Aorta (tissue), 5 donors: ENCODE measurements at places on chromosomes 7 and 10. TPM values are rescaled to one million over a fixed set of nuclear protein-coding genes. Genes with fewer than 3 reads are reported as not detected.

DNA sequence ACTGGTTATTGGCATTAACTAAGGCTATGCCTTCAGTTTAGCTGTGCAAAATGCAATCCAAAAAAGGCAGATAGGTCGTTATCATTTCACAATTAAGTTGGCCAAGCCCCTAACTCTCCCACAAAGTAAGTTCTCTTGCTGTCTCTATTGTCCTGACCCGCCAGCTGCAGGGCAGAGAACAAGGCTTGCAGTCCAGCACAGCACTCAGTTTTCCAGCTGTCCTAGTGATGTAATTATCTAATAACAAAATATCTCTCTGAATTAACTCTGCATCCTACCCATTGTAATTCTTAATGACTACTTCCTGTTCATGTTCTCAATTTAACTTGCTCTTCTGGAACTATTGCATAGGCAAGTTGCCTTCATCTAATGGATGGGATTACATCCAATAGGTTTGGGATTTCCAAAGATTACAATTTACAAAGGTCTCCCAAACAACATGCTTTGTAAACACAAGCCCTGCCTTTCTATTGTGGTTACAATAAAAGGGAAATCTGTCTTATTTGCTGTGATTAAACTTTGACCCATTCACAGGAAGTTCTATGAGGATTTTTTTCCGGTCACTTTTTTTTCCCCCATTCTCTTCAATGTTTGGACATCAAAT is 55.2 kb downstream of the CDK6 start:
- no peak for DNase-seq

DNA sequence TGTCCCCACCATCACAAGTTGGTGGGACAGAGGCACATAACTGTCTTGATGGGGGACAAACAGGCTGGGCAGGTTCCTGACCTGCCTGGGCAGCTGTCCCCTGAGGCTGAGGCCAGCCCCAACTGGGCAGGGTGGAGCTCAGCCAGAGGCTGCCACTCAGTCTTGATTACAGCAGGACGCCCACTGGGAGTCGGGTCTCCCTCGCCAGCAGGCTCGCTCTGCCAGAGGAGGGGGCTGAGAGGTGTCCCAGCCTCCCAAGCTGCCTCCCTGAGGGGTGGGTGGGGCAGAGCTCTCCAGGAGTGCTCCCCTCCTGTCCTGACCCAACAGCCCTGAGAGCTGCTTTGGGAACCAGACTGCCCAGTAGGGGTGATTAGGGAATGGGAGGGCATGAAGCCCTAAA is 1.8 kb upstream of the CAMK2G start:
- DNase-seq: no peak

DNA sequence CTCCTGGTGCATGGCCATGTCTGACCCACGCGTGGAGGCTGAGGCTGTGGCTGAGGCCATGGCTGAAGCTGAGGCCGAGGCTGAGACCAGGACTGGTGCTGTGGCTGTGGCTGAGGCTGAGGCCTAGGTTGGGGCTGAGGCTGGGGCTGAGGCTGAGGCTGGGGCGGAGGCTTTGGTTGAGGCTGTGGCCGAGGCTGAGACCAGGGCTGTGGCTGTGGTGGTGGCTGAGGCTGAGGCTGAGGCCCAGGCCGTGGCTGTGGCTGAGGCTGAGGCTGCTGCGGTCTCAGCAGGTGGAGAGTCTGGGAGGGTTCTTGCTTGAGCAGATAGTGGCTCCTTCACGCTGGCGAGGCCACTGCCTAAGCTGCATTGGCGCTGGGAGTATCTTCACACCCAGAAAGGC is 76.4 kb downstream of the WDR37 start:
- no peak for DNase-seq

DNA sequence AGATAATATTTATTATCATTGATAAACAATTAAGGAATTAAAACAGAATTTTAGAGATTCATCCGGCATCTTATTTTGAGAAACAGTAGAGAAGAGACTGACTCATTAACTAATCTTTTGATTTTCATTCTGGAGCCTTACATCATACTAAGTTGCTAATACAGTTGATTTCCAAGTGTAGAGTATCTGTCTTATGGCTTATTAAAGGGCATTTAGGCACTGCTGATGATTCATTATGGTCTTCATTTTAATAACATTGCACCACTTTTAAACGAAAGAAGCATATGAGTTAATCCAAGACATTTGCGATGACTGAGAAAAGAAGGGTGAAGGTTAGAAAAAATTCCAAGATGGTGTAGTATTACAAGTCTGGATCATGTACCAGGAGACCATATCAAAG is 186.0 kb upstream of the CACNA2D1 start:
- DNase-seq: no peak

Gene LIPJ
- total RNA-seq: not detected

Gene EN2
- not detected for total RNA-seq

- DNase-seq: no peak
Measured at GRCh38 chr7:134395604-134396003, 63.3 kb downstream of the AKR1B1 start.

DNA sequence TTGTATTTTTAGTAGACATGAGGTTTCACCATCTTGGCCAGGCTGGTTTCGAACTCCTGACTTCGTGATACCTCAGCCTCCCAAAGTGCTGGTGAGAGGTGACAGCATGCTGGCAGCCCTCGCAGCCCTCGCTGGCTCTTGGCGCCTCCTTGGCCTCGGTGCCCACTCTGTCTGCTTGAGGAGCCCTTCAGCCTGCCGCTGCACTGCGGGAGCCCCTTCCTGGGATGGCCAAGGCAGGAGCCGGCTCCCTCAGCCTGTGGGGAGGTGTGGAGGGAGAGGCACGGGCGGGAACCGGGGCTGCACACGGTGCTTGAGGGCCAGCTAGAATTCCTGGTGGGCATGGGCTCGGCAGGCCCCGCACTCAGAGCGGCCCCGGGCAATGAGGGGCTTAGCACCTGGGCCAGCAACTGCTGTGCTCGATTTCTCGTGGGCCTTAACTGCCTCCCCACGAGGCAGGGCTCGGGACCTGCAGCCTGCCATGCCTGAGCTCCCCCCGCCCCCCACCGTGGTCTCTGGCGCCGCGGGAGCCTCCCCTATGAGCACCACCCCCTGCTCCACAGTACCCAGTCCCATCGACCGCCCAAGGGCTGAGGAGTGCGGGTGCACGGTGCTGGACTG is 96.5 kb upstream of the RHOBTB1 start:
- DNase-seq: no peak

GRCh38 chr10:21732067-21732772 is 198.2 kb downstream of the MLLT10 start:
- peak; percentile 58 for DNase-seq

Gene ACSM6
- 0.99 TPM for total RNA-seq

- DNase-seq: no peak
Measured at GRCh38 chr10:93269281-93269680, 195.6 kb downstream of the CYP26A1 start.

Gene CALHM3
- not detected for total RNA-seq

- DNase-seq: no peak
Measured at GRCh38 chr10:58773341-58773740, 260.7 kb downstream of the BICC1 start.

DNA sequence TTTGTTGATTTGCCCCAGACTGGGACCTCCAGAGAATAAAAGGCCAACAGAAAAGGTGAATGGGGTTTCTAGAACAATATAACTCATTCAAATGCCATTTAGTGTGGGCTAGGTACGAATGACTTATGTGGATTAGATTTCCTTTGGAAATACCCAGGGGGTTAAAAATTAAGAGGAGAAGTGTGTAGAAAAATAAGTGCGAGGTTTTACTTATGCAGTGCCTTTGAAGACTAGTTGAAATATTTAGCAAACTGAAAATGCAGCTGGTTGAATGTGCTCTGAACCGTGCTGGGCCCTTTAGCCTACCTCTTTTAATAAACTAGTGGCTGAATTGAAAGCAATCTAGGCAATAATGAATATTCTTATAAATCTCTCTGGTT is 180.6 kb downstream of the LRMDA start:
- DNase-seq: no peak

DNA sequence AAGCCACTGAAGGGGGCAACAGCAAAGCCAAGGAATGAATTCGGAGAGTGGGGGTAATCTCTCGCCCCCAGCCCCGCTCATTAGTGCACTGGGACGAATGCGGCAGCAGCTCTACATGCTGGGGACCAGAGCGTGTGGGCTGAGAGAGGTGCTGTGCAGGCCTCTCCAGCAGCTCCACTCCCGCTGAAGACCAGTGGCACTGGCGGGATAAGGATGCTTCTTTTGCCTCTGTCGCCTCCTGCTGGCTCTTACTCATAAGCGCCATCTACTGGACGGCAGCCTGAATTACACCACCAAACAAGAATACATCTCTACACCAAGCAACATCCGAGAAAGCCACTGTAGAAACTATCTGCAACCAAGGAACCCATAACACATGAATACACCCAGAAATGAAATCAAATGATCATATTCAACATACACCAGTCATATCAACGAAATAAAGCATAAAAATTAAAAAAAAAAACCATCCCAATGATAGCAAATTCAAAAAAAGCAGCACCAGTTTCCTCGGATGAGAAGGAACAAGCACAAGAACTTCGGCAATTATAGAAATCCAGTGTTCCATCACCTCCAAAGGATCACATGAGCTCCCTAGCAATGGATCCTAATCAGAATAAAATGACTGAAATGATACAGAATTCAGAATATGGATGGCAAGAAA is 79.0 kb upstream of the TMEM168 start:
- DNase-seq: no peak

Gene ERVW-1
- total RNA-seq: not detected

GRCh38 chr7:151400626-151401315 is 9.1 kb downstream of the WDR86 start:
- no peak for DNase-seq

DNA sequence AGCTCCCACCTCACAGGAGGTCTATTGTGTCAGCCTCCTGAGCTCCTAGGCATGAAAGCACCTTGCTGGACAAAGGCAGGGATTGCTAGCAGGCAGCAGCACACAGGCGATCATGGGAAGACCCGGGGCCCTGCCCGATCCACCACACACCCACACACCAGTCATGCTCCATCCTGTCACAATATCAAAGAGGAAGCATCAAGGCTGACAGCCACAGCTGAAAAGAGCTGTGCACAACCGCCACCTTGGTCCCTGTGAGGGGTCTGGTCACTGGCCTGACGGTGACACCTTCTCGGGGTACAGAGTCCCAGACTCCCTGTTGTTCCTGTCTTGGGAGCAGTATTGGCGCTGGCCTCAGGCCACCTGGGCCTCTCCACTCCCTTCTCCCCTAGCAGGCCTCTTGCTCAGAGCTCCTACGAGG is 89.7 kb upstream of the RET start:
- no peak for DNase-seq

Gene C10orf62
- total RNA-seq: 0.29 TPM

- DNase-seq: no peak
Measured at GRCh38 chr10:103257812-103258211, 12.1 kb downstream of the RPEL1 start.

Gene METTL27
- 7.4 TPM for total RNA-seq

Gene C10orf67
- total RNA-seq: not detected

DNA sequence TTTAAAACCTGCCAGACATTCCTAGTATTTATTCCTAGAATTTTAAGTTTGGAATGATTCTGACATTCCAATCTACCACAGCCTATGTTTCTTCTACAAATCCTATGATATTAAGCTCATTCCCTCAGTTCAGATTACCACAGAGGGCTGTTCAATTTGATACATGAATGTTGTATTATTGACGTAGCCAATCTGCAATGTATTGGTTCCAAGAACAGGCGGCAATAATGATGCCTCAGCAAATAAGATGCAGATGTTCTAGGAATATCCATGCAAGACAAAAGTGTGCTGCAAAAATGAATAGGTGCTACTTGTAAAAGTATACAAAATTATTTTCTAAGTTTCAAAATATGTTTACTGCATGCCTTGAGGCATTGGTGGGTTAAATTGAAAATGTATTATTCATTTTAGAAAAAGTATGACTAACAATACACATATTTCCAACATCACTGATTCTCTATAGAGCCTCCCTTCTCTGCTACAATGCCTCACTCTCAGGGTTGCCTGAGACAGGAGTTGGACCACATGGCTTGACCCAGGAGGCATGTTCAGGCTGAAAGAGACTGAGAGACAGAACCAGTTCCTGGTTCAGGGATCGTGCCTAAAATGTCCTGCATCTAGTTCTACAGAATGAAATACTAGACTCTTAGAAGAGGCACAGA is 94.1 kb upstream of the CREB5 start:
- no peak for DNase-seq

Gene PAPOLB
- 0.54 TPM for total RNA-seq

Gene BTBD16
- total RNA-seq: 2.4 TPM

DNA sequence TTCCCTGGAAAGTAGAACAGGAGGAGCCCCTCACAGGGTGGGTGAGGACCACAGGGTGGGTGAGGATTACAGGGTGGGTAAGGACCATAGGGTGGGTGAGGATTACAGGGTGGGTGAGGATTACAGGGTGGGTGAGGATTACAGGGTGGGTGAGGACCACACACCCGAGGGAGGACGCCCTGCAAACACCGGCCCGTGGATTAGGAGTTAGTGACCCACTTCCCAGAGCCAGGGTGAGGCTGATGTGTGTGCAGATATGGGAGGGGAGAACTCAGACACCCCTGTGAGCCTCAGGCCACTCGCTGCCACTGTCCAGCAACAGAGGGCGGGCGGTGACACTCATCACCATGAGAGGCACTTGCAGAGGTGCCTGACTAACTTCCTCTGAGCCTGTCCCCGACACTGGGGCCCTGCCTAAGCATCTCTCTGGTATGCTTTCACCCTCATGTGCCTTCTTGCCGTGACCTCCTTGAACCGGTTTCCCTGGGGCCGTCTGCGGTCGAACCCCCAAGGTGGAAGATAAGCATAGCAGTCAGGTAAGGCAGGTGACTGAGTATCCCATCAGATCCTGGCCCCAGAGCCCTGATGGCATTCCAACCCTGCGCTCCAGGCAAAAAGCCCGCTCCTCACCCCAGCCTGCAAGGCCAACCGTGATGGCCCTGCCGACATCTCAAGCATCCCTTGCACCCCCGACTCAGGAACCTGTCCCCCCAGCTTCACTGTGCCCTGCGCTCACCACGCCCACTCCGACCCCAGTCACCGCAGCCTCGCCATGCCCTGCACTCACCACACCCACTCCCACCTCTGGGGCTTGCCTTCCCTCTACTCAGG is 74.1 kb downstream of the FAM53B start:
- no peak for DNase-seq

Gene HOXA1
- 1.6 TPM for total RNA-seq

Gene PGAM2
- 4.8 TPM for total RNA-seq

Gene SPDYE1
- not detected for total RNA-seq

GRCh38 chr10:48904861-48905260 is 34.8 kb downstream of the LRRC18 start:
- DNase-seq: no peak

GRCh38 chr10:71969929-71970328 is 5.7 kb downstream of the CHST3 start:
- DNase-seq: no peak

DNA sequence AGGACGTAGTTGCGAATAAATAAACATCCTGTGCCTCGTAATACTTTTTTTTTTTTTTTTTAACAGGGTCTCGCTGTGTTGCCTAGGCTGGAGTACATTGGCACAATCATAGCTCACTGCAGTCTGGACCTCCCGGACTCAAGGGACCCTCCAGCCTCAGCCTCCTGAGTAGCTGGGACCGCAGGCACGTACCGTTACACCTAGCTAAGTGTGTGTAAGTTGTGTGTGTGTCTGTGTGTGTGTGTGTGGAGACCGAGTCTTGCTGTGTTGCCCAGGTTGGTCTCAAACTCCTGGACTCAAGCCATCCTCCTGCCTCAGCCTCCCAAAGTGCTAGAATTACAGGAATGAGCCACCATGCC is 573 bp upstream of the PON2 start:
- DNase-seq: no peak

GRCh38 chr10:20391629-20392028 is 505.5 kb downstream of the NEBL start:
- no peak for DNase-seq

Gene AUTS2
- 89.1 TPM for total RNA-seq
